ENCODE measurements at places on chromosomes 2 and 18.

DNA sequence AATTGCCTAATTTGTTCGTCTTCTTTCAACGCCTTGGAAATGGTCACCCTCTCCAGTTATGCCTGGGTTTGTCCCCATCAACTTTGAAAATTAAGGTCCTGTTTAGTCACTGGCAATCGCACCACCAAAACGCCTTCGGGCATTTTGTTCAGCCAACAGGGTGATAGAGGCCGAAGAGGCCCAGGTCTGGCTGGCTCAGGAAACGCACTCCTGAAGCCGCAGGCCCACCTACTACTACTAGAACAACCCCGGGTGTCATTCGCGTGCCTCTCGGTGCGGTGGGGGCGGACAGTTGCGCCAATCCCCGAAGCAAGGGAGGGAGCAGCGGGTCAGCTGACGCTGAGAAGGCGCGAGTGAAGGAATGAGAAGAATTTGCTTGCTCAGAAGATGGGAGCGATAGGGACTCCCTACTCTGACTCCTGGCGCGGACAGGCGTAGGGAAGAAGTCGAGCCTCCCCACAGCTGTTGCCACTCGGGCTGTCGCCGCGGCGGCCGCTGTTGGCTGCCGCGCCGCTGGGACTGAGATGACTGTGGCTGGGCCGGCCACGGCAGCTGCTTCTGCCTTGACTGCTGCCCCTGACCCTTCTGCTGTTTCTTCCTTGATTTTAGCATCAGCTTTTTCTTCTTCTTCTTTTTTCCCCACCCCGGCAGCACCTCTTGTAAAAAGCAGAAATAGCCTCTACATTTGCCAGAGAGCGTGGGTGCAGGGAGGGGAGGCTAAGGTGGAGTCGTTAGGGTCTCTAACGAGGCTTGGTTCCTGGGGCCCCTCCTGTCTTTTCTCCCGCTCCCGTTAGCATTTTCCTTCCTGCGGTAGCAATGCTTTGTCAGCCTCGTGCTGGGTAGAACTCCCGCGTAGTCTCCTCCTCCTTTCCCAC is 387.6 kb downstream of the FIGN start:
- DNase-seq = no peak

DNA sequence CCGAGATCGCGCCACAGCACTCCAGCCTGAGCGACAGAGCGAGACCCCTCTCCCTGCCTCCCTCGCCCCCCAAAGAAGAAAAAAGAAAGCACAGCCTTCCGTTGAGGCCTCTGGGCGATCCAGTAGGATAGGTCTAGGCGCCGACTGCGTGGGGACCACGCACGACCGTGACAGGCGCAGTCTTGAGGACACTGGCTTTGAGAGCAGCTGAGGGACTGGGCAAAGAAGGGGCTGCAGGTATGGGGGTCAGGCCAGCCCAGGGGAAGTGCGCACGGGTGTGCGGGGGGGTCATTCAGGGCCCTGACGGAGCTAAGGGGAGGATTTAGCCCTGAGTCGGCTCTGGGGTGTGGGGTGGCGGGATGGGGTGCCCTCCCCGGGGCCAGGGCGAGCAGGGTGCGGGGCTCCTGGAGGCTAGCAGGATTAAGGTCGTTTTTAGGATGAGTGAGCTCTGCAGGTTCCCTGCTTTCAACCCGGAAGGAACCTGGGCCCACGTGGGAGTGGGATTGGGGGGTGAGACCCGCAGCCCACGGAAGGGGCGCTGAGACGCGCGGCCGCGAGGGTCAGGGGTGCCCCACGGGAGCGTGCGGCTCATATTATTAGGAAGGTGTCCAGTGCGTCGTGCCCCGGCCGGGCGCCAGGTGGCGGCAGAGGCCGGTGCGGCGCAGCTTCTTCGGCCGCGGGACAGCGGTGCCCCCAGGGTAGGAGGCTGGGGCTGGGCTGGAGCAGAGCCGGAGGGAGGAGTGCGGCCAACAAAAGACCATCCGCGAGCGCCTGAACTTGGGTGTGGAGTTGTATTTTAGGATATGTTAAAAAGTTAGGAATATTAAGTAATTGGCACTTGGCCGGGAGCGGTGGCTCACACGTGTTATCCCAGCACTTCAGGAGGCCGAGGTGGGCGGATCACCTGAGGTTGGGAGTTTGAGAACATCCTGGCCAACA is 20.5 kb upstream of the ZNF236 start:
- no peak for DNase-seq

GRCh38 chr18:79965119-79965902 is 868 bp downstream of the HSBP1L1 start:
- DNase-seq = no peak

DNA sequence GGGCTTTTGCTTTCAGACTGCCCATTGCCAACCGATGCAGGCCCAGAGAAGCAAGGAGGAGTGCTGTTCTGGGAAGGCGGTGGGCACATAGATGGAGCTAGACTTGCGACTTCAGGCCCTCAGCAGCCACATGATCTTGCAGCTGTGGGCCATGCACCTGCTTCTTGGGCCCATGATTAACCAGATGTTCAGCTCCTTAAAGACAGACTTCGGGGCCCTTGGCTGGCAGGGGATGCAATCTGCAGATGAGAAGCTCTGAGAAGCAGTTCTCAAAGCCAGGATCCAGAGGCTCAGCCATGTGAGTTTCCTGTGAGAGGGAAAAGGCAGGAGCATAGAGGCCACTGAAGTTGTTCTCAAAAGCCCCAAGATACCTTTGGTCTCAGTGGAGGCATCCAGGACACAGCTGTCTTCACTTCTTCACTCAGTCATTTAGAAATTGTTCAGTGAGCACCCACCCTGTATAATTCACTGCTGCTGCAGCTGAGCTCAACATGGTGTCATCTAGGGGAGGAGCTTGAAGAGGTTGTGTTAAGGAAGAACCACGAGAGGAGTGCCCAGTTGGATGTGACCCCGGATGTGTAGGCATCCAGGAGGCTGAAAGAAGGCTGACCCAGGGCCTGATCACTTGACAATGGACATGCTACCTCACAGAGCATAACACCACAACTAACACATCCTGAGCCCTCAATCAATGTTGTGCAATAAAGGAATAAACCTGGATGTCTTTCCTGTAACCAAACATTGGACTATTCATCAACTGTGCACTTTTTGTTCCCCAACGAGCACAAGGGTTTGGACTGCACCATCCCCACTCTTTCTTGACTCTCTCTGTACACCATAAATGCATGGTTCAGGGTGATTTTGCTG is 44.7 kb upstream of the TMEM200C start:
- DNase-seq = no peak

DNA sequence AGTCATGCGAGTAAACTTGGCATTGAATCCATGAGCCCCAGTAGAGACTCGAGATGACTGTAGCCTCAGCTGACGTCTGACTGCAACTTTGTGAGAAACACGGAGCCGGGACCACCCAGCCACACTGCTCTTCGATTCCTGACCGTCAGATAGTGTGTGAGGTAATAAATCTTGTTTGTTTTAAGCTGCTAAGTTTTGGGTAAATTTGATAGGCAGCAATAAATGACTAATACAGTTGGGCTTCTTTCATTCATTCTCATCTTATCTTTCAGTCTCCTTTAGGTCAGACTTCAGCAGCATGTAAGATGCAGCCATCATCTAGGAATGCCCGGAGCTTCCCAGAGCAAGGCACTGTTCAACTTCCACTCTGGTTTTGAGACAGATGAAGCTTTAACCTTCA is 8.0 kb upstream of the KLHL29 start:
- DNase-seq = no peak

DNA sequence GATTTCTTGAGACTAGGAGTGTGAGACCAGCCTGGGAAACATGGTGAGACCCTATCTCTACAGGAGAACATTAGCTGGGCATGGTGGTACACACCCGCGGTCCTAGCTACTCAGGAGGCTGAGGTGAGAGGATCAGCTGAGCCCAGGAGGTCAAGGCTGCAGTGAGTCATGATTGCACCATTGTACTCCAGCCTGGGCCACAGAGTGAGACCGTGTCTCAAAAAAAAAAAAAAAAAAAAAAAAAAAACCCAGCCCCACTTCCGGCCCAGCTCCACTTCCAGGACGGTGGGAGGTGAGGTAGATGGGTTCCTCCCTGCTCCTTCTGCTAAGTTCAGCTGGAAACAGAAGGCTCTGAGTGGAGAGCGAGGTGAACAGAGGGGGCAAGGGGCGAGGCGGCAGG is 41.4 kb upstream of the NFATC1 start:
- DNase-seq = no peak

DNA sequence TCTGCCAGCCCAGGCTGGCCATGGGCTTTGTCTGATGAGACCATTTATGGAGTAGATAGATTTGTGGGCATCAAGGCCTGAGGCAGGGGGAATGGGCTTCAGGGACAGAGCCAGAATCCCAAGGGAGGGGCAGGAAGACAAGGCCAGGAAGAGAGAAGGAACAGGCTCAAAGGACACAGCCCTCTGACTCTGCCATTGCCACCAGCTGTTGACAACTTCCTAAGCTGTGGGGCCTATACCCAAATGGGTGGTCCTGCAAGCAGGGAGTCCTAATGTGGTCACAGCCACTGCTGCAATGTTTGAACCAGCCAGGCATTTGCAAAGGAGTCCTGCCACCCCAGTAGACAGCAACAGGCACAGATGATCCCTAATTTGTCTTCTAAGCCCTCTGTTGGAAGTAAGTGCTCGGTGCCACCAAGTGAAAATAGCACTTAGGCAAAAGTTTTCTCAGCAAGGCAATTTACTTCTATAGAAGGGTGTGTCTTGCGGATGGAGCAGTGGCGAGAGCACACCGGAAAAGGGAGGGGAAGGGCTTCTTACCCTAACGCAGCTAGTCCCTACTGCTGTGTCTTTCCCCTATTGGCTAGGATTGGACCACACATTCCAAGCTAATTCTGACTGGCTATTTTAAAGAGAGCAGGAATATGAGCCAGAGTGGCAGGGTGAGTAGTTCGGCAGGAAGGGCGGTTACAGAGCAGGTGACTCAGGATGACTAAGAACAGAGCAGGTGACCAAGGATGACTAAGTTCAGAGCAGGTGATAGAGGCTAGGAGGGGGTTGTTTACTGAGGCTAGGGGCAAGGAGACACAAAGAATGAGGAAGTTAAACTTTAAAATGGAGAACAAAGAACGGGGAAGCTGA is 47.2 kb downstream of the C1QL2 start:
- DNase-seq = no peak

- no peak for DNase-seq
Measured at GRCh38 chr2:241802421-241803318, 6.3 kb upstream of the NEU4 start.

- DNase-seq = no peak
Measured at GRCh38 chr2:138503087-138503442, 1.5 kb downstream of the SPOPL start.

DNA sequence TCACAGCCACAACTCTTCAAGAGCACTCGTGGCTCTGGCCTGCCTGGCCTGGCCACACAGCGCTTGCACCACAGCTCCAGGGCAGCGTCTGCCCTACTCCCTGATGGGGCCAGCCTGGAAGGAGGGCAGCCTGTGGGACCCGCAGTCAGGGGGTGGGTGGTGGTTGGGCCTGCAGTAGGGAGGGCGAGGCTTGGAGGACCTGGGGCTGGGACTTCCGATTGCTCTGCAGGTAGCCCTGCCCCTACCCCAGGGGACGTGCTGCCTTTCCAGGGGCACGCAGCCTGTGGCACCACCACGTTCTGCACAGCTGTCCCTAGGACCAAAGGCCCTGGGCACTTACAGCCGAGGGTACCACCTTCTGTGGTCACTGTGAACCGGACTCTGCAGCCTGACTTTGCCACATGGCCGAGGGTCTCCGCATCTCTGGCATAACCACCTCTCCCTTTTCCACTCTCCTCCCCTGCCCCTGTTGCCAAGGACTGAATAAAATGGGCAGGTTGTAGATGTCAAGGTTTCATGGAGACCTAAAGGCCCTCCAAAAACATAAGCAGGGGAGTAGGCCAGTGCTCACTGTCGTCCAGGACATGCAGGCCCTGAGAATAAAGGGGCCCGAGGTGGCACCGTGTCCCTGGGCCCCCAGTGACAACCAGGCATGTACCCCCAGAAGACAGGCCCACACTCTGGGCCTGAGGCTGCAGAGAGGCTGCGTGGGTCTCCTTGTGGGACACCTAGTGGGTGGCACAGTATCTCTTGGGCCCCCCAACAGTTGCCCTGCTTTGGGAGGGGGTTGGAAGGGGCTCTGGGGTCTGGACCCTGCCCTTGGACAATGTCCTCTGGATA is 87.3 kb downstream of the INHBB start:
- no peak for DNase-seq

GRCh38 chr2:98254504-98255059 is 91.7 kb upstream of the CNGA3 start:
- DNase-seq = no peak

DNA sequence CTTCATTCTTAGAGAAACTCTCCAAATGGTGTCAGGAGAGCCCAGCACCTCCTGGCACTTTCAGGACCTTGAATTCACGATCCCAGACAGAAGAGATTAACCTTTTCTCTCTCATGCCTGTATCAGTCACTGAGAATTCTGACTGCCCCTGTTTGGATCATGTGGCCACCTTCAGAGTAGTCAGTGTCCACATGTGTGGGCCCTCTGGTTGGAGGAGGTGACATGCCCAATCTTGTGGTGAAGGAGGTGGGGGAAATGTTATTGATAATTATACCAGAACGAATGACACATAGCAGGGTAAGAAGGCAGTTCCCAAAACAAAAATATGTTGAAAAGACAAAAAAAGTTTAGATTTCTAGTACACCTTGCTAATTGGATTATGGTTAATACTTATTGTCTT is 31.7 kb downstream of the UBXN4 start:
- no peak for DNase-seq

DNA sequence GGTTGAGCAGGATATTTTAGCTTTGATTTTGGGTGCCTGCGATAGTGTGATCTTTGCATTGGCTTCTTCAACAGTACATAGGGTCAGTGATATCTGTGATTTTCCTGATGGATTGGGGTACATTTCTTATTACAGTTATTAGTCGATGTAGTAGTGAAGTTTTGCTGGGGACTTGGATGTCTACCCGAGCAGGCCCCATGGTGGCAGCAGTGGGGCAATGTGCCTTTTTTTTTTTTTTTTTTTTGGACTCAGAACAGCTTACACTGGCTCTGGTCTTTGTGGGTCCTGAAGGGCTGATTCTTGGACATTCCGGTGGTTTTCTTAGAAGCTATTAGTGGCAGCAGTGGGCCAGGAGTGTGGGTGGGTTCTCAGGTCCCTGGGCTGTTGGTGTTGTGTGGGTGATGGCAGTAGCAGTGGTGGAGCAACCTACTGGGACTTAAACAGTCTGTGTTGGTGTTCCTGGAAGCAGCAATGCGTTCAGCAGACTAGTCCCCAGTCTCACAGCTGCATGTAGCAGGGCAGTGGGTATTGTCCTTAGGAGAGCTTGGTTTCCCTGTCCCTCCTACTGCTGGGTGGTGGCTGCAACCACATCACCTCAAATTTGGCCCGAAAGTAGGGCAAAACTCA is 53.7 kb upstream of the SLC4A10 start:
- peak; percentile 2 for DNase-seq

GRCh38 chr18:76353046-76353445 is 142.0 kb downstream of the ZNF516 start:
- DNase-seq = no peak

- no peak for DNase-seq
Measured at GRCh38 chr2:198517976-198518375, 713.6 kb downstream of the PLCL1 start.

- DNase-seq = no peak
Measured at GRCh38 chr2:102028470-102028869, 36.7 kb downstream of the IL1R2 start.

GRCh38 chr18:76620321-76621170 is 125.5 kb upstream of the ZNF516 start:
- DNase-seq = no peak

- DNase-seq = no peak
Measured at GRCh38 chr18:54117853-54118773, 106.4 kb downstream of the MBD2 start.
